NCI-H1930 (cell line): ENCODE measurements at places on chromosomes 7 and 10.

DNA sequence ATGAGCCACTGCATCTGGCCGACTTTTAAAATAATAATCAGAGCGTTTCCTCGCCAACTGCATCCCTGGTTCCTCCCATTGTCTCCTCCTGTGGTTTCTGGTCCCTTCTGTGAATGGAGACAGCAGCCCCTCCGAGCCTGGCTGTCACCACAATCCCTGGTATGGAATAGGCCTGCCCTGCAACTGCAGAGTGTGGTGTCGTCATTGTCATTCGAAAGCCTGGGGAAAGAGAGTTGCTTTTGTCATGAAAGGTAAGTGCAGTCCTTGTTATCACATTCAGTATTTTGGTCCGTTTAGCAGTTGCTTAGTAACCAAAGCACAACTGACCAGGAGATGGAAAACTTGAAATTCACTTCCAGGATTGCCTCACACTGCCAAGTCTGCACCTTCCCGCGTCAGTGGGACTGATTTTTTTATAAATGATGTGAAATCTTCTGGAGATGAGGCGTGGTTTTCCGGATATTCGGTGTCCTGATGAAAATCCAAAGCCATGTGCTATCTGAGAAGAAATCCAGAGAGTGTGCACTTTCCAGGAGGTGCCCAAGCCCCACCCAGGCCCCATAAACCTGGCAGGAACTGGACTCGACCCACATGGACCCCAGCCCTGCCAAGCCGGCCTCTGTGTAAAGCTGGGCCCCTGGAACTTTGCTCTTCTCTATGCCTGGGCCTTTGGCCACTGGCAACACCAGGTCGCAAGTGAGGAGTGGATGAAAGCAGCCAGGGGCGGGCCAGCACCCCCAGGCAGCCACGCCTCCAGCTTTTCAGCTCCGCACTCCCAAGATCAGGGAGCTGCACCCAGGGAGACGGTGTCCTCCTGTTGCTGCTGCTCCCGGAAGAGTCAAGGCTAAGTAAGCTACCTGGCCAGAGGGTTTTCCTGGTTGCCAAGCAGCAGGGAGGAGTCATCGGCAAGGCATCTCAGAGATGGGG is 133.7 kb upstream of the SH2B2 start:
- DNase-seq = no peak

DNA sequence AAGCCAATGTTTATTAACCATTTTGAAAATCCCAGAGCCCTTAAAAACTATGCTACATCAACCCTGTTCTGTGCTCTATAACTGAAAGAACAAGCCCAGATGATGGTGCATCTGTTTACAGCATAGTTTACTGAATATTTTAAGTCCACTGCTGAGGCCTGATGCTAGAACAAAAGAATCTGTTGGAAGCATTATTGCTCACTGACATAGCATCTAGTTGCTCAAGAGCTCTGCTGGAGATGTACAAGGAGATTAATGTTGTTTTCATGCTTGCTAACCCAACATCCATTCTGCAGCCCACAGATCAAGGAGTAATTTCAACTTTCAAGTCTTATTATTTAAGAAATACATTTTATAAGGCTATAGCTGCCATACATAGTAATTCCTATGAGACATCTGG is 181.3 kb upstream of the FEZF1 start:
- no peak for DNase-seq

DNA sequence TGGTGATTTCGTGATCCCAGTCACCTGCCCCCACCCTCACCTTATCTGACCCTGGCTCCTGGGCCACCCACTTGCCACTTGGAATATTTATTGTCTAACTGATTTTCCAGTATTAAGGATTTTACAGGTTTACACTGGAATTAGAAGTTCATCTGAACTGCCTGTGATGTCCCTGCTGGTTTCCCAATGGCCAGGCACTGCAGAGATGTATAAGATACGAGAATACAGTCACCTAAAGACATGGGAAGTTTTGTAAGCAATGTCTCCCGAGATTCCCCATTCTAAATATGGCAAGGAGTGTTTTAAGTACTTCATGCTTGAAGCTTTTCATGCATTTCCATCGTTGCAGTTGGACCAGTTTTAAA is 592.7 kb downstream of the SDK1 start:
- no peak for DNase-seq

DNA sequence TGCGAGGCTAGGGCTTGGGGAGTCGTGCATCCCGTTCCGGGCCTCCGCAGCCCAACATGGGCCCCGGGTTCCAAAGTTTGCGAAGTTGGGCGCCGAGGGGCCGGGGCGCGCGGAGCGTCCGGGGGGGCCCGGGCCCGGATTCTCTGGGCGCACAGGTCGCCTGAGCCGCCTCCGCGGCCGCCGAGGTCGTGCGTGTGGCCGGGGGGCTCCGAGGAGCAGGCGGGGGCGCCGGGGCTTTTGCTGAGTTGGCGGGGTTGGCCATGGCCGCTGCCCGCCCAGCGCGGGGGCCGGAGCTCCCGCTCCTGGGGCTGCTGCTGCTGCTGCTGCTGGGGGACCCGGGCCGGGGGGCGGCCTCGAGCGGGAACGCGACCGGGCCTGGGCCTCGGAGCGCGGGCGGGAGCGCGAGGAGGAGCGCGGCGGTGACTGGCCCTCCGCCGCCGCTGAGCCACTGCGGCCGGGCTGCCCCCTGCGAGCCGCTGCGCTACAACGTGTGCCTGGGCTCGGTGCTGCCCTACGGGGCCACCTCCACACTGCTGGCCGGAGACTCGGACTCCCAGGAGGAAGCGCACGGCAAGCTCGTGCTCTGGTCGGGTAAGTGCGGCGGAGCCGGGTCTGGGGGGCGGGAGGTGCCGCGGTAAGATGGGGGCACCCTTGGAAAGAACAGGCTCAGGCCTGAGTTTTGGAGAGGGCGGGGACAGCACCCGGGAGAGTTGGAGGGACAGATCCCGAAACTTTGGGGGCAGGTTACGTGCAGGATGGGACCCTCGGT is 643 bp downstream of the SMO start:
- no peak for DNase-seq

GRCh38 chr7:148398844-148399365 is 191.7 kb upstream of the C7orf33 start:
- DNase-seq = no peak

DNA sequence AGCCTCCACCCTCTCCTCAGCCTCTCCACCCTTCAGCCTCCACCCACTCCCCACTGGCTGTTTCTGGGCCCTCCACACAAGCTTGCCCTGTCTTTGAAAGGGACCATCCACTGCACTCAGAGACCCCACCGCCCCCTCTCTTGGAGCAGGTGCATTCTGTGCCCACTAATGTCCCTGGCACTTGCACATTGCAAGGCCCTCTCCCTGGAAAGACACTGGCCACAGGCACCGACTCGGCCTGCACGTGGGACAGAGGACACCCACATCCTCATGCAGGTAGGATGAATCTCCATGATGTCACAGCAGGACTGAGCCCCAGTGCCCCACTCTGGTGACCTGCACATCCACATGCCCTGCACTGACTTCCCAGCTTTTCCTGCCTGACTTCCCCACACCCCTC is 36.8 kb upstream of the EBF3 start:
- DNase-seq = no peak

GRCh38 chr10:130301021-130301892 is 165.1 kb downstream of the GLRX3 start:
- DNase-seq = peak; percentile 34

DNA sequence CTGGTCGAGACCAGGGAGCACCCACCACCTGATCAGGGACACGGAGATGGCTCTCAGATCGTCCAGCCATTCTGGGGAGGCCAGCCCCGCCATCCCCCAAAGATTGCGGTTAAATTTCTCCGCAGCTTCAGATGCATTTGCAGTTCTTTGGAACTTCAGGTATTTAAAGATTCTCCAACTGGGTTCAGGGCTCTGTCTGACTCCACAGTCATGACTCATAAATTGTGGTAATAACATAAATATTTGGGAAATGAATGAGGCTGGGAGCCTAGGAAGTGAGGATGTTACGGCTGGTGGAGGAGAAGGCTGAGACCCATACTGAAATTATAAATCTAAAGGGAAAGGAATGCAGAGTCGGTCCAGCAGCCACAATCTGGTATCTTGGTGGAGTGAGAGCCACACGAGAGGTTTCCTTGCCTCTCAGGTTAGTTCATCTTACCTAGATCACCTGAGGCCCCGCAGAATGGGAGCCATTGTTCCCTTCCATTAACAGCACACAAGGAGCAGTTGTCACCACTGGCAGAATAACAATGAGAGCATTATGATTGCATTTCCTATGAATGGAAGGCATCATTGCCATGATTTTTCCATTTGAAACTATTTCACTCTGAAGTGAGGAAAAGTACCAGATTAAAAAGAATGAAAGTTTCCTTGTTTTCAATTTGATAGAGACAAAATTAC is 26.7 kb upstream of the DNAJB6 start:
- DNase-seq = no peak

DNA sequence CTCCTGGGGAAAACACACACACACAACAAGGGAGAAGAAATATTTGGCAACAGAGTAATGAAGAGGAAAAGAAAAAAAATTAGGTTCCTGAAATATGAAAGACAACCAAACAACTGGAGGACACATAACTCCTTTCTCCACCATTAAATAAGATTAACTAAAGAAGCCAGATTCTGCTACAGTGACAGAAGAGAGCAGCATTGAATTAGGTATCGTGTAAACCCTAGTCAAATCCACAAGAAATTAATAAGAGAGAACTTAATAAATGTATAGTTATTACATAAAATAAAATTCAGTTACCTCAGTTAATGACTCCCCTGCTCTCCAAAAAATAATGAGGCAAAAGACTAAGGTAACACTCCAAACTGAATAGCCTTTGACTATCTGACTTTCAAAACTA is 306.7 kb downstream of the CRPPA start:
- DNase-seq = no peak

DNA sequence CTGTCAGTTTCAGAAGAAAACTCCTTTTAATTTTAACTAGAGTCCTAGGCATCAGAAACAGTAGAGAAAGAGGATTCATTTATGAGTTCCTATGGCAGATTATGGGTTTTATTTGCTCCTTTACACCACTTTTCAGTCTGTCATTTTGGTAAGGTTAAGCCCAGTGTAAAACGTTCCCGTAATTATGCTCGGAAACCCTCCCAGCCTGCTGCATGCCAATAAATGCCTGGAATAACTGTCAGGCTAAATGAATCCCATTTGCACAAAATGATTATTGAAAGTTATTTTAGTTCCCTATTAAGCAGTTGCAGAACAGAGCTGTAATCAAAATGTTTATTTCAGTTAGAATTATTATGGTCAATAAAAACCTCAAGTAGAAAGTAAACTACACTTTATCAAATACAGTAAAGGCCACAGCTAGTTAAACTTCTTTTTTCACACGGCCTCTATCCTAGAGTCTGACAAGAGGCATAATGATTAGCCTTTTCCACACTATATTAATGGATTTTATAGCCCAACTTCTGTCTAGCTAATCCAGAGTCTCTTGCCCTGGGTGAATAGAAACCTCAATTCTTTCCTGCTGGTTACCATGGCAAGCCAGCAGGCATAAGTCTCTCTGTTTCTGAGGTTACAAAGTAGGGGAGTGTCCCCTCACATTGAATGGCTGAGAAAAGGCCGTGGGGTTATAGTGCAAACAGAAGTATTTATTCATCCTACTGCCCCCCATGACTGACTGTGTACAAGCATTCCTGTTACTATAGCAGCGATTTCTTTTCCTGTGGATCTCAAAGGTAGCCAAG is 80.8 kb upstream of the NPVF start:
- no peak for DNase-seq

GRCh38 chr7:2106924-2107323 is 125.8 kb downstream of the MAD1L1 start:
- no peak for DNase-seq

DNA sequence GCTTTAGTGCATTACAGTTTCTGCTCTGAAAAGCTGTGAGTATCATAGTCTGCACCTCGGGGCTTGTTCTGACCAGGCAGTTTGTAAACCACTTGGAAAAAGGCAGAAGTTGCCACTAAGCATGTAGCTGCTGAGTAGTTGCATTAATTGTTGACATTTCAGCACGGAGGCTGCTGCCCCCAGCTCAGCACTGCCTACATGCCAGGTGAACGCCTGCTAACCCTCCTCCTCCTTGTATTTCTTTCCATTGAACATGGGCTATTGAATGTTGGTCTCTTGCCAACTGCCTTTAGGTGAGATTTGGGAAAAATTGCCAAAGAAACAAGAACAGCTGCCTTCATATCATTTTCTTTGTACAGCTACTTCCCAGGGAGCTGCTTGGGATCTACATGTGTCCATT is 164.2 kb downstream of the RAPGEF5 start:
- no peak for DNase-seq

DNA sequence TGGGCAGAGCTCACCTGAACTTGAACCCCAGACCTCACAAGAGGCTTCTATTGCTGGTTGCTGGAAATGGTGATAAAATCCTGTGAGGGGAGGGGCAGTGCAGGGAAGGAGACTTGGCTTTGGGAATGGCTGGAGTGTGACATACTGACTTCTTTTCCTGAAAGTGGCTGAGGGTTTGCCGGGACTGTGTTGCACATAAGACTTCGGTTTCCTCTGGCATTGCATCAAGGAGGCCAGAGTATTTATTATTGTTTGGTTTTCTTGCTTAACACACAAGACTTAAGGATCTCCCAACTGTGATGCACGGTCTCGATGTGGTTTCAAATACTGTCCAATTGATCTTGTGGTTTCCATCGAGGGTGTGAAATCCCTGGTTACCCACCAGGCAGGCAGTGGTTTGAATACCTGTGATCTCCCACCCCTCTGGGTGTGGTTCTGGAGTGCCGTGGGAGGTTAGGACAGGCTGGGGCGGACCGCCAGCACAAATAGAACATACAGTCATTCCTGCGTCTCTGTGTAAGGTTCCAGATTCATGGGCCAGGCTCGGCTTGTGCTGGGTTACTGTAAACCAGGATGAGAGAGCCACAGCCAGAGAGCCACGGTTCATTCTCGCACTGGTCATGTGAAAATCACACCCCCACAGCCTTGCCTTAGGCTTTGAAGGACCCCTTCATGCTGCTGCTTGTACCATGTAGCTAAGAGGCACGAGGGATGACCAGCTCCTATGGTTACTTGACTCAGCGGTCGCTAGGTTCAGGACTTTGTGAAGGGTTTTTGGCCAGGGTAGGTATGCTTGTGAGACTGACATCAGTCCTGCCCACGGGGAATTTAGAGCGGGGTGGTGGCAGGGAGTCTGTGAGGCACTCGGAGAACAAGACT is 39.2 kb downstream of the WBP1L start:
- no peak for DNase-seq

DNA sequence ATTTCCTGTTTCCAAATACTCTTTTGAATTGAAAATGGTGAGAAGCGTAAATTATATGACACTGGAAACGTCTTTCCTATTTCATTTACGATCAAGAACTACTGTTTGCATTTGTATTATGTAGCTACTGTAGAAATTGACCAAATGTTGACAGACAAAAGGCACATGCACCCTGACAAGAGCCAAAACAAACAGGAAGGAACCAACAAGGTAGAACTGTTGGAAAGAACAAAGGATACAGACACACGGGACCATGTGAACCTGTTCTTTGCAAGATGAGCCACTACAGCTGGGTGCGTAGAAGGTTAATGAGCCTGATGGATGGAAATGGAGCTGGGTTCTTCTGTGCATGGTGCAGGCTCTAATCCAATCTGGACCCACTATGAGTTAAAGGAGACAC is 48.4 kb upstream of the FZD8 start:
- DNase-seq = peak; percentile 29
